ENCODE measurements at places on chromosomes 1 and 21. TPM values are rescaled to one million over a fixed set of nuclear protein-coding genes. Genes with fewer than 3 reads are reported as not detected.

CFH gene
- polyA plus RNA-seq = 0.17 TPM

KCNK1 gene
- 186 TPM for polyA plus RNA-seq

TMEM52 gene
- polyA plus RNA-seq = not detected

IL10 gene
- polyA plus RNA-seq = not detected

PLEKHN1 gene
- not detected for polyA plus RNA-seq

LCE2A gene
- polyA plus RNA-seq = not detected
